ENCODE measurements at places on chromosomes 11 and 22.

GRCh38 chr11:73761403-73761945 is 600 bp upstream of the RAB6A start:
- DNase-seq: no peak

- DNase-seq: peak; percentile 1
These were observed 1.1 kb downstream of the EED start for GRCh38 chr11:86245369-86246292.

DNA sequence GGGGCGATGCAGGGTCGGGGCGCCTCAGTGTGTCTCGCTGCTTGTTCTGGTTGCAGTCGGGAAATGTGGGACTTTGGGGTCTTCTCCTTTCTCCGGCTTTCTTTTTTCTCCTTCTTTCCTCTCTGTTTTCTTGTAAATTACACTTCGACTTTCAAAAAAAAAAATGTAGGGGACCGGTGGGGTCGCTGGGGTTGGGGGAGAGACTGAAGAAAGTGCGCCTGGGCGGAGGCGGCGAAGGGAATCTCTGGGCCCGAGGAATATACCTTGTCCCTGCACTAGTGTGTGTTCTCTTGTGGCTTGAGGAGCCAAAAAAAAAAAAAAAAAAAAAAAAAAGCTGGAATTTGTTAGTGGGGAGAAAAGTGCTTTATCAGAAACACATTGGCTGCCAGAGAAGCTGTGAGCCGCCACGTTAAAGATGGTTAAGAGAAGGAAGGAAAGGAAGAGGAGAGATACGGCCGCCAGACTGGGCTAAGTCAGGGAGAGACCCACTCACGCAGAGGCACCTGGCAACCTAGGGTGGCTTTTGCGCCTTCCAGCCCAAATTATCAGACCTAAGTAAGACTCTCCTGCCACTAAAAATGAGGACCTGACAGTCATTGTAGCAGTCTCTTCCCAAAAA is 8.4 kb upstream of the FLI1 start:
- DNase-seq: no peak

DNA sequence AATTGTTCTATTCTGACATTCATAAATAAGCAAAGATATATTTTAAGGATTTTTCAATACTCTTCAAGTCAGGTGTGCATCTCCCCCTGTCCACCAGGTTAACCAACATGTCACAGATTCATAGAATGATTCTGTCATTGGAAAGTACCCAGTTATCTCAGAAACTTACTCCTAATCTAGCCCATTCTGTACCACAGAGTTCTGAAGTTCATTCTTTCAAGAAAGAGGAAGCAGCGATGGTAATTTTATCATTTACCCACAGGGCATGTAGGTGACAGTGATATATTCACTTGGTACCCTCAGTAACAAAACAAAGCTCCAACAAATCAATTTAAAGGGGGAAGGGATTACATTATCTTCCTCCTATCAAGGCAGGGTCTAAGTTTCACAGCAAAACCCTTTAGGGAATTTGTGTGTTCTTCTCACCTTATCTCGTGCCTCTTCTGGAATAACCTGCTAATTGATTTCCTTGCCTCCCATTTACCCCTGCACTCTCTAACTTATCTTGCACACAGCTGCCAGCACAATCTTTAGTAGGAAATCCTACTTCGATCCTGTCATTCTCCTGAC is 19.0 kb upstream of the MPPED2 start:
- DNase-seq: no peak

DNA sequence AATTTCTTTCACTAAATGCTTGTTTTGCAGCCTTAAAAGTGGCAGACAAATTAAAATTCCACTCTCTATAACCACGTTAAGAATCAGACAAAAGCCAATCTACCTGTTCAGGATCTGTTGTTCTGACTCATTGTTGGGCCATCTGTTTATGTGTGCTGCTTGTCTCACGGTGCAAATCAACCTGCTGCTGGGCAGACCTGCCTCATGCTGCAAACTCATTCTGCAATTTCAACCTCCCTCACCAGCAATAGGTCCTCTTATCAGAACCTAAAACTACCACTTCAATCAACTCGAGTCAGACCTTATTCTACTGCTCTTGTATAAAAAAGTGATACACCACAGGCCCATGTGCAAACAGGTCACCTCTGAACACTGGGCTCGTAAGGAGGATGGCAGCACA is 75.1 kb downstream of the LARGE2 start:
- DNase-seq: no peak

- DNase-seq: no peak
These were observed 34.4 kb upstream of the SMTN start for GRCh38 chr22:31046539-31047226.

GRCh38 chr11:104992781-104993180 is 24.4 kb upstream of the CASP4 start:
- no peak for DNase-seq

DNA sequence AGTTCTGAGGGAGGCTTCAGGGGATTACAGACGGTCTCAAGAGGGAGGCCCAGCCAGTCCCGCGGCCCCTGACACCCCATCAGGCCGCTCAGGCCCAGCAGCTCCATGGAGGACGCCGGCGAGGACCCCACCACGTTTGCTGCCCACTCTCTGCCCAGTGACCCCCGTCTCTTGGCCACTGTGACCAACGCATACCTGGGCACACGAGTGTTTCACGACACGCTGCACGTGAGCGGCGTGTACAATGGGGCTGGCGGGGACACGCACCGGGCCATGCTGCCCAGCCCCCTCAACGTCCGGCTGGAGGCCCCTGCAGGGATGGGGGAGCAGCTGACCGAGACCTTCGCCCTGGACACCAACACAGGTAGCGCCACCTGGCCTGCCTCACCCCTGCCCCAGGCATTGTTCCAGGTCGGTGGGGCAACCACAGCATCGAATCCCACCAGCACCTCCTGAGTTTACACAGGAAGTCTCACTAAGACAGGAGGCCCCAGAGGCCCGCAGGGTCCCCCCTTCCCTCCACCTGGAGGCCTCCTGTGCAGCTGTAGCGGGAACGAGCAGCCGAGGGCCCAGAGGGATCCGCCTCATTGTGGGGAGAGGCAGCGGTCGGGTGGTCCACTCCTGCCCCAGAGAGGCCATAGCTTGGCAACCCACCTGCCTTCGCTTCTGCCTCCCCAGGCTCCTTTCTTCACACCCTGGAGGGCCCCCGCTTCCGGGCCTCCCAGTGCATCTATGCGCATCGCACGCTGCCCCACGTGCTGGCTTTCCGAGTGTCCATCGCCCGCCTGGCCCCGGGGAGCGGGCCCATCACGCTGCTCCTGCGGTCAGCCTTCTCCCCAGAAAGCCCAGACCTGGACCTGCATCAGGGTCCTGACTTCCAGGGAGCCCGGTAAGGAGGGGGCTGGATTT is 1.0 kb downstream of the PGGHG start:
- DNase-seq: no peak

DNA sequence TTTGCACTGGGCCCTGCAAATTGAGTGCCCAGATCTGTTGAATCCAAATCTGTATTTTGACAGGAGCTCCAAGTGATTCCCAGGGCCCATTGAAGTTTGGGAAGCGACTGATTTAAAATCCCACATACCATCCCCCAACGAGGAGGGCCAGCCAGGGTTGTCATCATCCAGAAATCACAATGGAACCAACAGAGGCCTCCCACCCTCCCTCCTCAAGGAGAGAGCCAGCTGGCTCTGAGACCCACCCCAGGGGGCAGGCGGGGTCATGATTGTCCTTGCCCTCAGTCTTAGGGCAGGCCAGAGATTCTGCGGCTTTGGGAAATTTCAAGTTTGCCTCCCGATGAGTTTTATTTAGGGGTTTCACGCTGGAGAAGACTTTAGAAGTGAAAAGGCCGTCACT is 358.2 kb downstream of the MN1 start:
- DNase-seq: no peak

DNA sequence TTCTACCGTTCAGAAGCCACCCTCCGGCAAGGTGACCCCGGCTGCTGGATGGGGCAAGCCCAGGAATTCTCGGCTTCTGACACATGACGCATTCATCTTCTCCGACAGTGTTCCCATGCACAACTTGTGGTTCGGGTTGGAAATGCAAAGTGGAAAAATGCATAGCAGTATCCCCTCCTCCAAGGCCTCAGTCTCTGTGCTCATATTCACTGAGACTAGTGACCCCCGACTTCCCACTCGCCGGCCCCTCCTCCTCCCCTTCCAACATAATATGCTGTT is 70.0 kb upstream of the NTM start:
- DNase-seq: no peak

DNA sequence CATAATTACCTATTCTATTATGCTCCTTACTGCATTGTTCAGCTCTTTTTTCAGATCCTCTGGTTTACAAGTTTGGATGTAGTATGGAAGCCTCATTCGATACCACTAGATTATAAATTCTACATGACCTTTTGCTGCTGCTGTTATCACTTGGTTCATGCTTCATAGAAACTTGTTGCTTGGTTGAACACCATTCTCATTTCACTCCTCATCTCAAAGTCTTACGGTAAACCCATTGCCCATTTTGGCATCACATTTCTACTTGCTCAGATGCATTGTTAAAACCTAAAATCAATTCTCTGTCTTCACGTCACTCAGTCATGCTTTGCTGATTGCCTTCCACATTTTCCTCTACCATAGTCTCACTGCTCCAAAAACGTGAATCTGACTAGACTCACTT is 155.5 kb upstream of the DDI1 start:
- no peak for DNase-seq

DNA sequence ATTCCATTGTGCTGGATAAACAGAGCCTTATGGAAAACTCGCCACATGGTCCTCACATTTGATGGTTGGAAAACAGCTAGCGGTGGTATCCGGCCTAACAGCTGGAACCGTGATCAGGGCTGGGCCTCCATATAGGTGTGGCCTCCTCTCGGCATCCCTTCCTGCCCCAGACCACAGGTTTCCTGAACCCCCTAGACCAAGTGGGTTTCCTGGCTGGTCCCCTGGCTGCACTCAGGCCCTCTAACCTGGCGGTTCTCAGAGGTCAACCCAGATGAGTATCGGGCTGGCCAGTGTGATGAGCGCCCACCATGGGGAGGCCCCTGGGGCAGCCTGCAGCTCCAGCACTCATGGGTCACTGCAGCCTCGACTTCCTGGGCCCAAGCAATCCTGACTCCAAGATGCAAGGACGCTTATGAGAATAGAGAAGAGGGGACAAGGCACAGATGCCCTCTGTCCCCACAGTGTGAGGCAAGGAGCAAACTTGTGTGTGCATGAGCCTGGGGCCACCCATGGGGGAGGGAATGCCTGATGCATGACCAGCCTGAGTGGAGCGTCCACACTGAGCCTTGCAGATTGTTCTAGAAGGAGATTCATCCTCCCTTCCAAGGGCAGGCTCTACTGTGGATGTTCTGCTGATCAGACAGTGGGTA is 53.4 kb upstream of the WNT7B start:
- DNase-seq: no peak

- DNase-seq: no peak
These were observed 36.8 kb downstream of the POLR3H start for GRCh38 chr22:41507330-41508063.

DNA sequence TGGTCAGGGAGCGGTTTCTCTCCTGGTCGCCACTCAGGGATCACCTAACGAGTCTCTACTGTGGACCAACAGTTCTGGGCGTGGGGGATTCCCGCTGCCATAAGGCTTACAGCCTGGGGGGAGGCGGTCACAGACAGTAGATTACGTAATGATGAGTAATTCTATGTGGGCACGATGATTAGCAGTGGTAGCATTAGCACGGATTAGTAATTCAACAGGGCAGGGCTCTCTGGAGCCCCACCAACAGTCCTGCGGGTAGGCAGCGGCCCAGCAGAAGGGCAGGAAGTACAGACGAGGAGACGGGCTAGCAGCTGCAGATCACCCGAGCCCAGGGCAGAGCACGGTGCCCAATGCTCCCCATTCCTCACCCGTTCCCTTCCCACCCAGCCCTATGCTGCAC is 3.6 kb downstream of the SHISAL1 start:
- DNase-seq: no peak

GRCh38 chr11:122207505-122207904 is 91.5 kb upstream of the BLID start:
- no peak for DNase-seq

- DNase-seq: no peak
These were observed 46.2 kb downstream of the WNT11 start for GRCh38 chr11:76159983-76160661.

- no peak for DNase-seq
These were observed 70.2 kb downstream of the MED15 start for GRCh38 chr22:20577549-20577975.

DNA sequence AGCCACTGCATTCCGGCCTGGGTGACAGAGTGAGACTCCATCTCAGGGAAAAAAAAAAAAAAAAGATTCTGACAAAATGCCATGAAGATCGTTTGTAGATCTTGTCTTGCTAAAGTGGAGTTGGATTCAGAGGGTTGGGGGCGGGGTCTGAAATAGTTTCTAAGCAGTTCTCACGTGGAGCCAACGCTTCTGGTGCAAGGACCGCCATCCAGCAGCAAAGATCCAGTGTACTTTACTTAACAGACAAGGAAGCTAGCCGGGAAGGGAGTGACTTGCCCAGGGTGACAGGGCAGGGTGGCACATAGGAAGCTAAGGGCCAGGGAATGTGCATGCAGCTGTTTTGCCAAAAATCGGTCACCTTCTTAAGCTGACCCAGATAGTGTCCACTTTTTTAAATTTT is 27.4 kb downstream of the APOL1 start:
- DNase-seq: no peak

- no peak for DNase-seq
These were observed 17.9 kb downstream of the GNAZ start for GRCh38 chr22:23088199-23088604.

DNA sequence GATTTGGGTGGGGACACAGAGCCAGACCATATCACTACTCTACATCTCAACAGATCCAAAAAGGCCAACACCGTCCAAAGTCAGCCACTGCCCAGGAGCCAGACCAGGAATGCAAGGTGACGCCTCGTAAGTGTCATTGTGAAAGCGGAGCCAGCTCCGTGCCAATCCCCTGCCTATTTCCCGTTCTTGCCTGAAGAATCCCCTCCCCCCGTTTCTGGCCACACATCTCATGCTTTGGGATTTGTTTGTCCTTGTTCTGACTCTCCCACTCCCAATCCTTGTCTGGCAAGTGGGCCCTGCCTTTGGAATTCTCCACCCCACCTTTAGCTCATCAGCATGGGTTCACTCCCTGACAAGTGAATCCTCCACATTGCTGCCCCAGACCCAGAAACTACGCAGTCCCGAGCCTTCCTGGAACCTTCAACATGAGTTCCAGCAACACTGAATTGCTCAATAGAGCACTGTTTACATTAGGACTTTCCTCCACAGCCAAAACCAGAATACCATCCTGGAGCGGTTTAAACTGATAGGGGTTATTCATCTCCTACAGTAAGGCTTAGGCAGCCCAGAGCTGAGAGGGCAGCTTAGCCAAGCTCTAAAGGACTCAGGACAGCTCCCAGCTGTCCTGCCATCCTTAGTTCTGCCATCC is 6.0 kb upstream of the SLC35C1 start:
- DNase-seq: no peak

- no peak for DNase-seq
These were observed 90.4 kb downstream of the CWC15 start for GRCh38 chr11:94882931-94883330.

- no peak for DNase-seq
These were observed 2.0 kb downstream of the PLXNB2 start for GRCh38 chr22:50305393-50305922.

GRCh38 chr11:73350908-73351636 is 25.1 kb upstream of the RELT start:
- DNase-seq: peak; percentile 17

- no peak for DNase-seq
These were observed 4.6 kb downstream of the BID start for GRCh38 chr22:17769716-17770082.
